ENCODE measurements at places on chromosomes 6 and 20.
A peak's percentile ranks its signal among the peaks of the same experiment; 100 is the strongest.

GRCh38 chr20:558117-558516, 14.5 kb upstream of the CSNK2A1 start:
- no peak for DNase-seq

DNA sequence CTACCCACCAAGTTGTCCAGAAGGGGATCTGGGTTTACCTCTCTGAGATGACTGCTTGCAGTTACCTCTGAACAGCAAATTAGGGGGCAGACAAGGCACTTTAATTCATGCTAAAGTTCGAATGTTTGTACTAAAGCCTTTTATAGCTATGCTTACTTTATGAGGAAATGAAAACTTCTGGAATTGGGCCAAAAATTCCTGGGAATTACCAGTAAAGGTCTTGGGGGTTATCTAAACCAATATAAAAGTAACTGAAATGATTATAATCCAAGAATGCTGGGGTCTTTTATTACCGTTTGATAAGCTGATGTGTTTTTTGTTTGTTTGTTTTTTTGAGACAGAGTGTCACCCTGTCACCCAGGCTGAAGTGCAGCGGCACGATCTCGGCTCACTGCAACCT, 7.9 kb upstream of the LZTS3 start:
- DNase-seq = no peak

DNA sequence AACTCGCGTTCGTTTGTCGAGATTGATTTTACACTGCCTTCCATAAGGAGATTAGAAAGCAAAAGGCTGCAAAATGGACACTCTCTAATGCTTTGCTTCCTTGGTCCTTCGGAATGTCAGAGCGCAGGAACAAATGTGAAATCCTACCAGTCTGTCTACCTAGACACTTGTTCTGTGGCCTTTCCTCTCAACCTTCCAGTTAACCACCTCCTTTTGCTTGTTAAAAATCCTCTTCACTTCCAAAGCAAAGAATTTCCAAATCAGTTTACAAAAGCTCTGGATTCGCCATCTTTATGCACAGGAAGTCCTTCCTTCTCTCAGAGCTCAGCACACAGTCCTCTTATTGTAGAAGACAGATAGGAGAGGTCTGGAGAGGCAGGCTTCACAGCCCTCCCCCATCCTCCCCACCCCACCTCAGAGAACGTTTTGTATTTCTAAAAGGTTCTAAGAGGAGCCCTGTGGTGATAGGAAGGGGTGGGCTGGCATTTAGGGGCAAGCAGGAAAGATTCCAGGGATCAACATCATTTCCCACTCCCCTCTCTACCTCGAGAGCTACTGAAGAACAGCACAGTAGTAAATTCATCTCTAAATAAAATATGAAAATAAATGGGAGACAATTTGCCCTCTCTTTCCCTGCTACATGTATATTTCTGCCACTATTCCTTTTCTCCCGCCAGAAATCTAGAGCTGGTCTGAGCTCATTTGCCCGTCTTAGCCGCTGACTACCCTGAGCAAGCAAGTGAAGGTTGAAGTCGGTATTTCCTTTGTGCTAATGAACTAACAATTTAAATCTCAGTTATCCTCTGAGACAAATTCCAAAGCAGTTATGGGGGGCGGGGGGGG, 18.9 kb downstream of the TFAP2A start:
- DNase-seq = no peak

DNA sequence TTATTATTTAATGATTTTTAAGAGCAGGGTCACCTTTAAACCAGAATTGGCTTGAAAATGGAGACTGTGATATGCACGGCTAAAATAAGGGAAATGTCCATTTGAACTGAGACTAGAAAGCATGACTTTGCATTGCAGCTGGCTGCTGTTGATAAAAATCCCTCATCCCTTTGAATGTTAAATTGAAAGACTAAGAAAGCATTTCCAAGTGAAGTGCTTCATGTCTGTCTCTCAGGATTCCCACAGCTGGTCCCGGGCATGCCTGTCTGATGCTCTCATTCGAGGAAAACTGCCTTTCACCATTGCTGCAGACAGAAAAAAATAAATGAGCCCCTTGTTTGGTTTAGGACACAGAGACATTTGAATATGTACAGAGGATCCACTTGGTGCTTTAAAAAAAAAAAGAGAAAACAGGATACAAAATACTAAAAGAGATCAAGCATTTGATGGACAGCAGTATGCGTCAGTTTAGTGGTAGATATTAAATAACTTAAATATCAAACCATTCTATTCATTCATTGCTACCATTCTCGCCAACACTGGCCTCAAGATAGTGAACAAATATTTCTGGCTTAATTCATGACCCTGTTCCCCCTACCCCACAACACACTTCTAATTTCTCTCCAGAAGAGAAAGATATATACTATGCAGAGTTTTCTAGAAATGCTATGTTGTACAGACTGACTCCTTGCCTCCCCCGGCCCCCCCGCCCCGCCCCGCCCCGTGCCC, 55.0 kb downstream of the TBC1D7 start:
- DNase-seq = peak; percentile 44

DNA sequence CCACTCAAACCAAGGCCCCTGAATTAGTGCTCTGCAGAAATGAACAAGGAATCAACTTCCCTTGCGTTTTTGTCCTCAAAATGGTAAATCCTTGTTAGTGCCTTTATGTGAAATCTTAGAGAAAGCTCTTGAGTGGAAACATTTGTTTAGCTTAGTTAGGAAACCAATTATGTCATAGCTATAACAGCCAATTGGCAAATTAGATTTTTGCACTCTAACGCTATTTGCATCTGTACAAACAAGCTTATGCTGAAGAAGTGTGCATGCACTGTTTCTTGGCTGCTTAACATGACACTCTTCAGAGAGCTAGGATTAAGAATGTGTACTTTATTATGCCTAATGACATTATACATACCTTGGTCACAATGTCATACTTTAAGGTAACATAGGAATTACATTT, 622.6 kb upstream of the SLC35B3 start:
- DNase-seq = no peak

DNA sequence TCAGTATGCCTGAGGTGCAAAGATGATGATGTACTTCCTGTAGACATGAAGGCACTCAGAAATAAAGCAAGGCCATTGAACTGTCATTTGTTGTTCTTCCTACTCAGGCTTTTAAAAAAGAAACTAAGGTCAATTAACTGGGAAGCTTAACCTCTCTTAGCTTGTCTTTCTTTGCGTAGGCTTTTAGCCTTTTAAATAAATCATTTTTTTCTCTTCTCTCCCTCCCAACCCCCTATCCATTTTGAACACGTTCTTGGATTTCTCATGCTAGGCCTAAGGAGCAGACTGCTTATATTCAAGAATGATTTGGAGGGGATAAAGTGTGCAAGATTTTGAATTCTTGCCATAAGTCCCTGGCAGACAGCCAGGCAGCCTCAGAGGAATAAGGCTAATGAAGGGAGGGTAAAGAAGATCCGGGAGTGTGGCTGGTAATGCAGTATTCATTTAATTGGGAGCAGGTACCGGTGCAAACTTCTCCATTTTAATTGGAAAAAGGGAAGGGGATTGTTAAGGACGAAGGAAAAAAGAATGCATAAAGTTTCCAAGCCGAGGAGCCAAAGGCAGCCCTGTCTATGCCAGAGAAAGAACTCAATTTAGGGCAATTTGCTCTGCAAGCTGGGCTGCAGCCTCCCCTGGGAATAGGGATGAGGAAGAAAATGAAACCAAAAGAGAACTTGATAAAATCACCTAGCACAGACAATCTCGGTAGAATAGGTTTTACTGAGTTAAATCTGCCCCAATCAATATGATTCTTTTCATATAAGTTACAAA, 343.8 kb upstream of the MMS22L start:
- no peak for DNase-seq

- no peak for DNase-seq
Measured at GRCh38 chr20:58850693-58851174, at the start of gene GNAS-AS1. Gene GNAS-AS1, minus strand, starts transcription at chr20:58850902.

DNA sequence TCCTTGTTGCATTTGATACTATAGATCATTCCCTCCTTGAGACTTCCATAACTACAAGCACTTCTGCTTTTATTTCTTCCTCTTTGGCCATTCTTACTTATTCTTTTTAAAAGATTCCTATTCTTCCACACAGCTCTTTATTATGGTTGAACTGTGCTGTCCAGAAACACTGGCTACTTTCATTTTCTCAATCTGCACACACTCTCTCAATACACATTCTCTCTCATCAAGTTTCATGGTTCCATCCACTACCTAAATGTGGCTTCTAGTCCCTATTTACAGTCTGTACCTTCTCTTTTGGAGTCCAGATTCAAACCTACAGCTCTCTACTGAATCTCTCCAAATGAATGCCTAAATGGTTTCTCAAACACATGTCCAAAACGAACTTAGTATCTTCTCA, 214.3 kb upstream of the RSPO3 start:
- no peak for DNase-seq

GRCh38 chr20:50977066-50978021, 18.7 kb downstream of the MOCS3 start:
- DNase-seq = no peak

- DNase-seq = no peak
Measured at GRCh38 chr6:119879731-119880130, 530.2 kb upstream of the MAN1A1 start.
